Kidney (tissue), 22 donors: ENCODE measurements at places on chromosomes 4 and X.

GRCh38 chrX:670645-671044, 40.1 kb downstream of the SHOX start:
- no peak for DNase-seq

DNA sequence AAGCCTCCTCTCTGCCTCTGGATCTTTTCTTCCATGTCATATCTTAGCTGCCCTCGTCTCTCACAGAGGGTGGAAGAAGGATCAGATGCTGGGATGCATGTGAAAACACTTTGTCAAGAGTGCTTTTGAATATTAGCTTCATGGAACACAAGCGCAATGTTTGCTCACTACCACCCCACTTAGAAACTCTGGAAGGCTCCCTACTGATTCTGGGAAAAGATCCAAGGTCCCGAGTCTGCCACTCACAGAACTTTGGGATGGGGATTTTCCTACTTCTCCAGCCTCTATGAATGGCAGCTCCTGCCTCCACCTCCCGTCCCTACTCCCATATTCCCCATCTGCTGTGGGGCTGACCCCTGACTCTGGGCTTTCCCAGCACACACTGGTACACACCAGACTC, 40.2 kb upstream of the CRMP1 start:
- DNase-seq: no peak

GRCh38 chr4:87309625-87310024, 13.1 kb downstream of the HSD17B13 start:
- no peak for DNase-seq

DNA sequence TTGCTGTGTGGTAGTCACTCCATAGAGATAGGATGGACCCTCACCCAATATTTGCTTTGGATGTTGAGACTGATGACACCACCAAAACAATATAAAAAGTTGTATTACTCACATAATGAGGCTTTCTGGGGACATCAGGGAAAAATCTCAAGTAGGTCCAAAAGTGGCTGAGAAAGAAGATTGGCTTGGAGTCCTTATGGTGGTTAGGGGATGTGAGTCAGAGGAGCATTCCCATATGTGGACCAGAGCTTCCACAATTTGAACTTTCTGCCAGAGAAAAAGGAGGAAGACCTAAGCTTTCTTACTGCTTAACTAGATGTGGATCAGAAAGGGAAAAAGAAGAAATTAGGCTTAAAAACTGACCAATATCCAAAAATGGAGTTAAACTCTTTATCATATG, 460.5 kb downstream of the SH3BGRL start:
- no peak for DNase-seq

DNA sequence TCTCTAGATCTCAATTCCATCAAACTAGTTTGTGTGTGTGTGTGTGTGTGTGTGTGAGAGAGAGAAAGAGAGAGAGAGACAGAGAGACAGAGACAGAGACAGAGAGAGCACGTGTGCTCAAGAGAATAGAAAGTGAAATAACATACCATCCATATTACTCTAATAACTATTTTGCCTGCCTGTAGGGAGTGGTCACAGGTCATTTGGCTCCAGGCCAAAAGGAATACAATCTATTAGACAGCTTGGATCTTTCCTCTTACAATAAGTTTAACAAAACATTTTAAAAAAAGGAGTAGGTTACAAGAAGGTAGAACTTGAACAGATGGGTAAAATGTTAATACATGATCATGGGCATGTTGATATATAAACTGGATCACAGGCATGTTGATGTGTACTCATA, 76.2 kb downstream of the COL4A6 start:
- DNase-seq: no peak

DNA sequence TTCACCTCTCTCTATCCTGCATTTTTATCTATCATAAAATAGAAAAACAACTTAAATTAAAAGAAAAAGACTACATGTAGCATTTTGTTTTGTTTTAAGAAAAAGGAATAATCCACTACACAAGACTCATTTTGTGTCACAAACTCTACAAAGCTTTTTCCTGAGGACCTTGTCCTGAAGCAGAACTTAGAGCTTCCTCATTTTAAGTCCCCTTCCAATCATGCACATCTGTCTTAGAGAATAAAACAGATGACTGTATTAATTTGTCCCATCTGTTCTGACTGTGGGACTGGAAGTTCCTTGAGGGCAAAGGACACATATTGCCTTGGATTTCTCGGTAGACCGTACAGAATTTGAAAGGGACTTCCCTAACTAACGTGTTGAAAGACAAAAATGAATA, 218.5 kb downstream of the COL25A1 start:
- no peak for DNase-seq

GRCh38 chr4:132865458-132865857, 283.6 kb upstream of the PCDH10 start:
- DNase-seq: no peak

GRCh38 chrX:71976753-71977152, 66.1 kb downstream of the NHSL2 start:
- DNase-seq: no peak

DNA sequence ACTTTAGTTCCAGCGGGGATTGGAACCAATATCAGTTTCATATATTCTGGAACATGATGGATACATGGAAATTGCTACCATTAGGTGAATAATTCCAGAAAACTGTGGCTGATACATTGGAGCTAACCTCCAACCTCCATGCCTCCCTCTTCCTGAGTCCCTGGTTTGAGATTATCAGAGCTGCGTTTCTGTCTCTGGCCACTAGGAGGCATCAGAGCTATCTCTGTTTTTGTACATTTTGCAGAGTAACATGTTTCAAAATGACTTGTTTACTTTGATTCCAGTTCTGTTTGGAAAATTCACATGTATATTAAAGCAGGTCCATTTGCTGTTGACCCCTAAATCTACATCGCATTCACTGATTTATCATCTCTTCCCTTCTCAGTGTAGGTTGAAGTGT, 2.4 kb upstream of the RAB40AL start:
- DNase-seq: no peak

GRCh38 chr4:40702800-40703151, 47.0 kb upstream of the NSUN7 start:
- no peak for DNase-seq

- DNase-seq: no peak
Observed at GRCh38 chr4:154998284-154998683, 210.2 kb upstream of the NPY2R start.

GRCh38 chrX:10031746-10032145, 64.6 kb downstream of the CLDN34 start:
- DNase-seq: no peak

- DNase-seq: no peak
Observed at GRCh38 chrX:124501586-124501985, 155.2 kb downstream of the SH2D1A start.

- no peak for DNase-seq
Observed at GRCh38 chr4:16450031-16450430, 223.8 kb upstream of the TAPT1 start.

- no peak for DNase-seq
Observed at GRCh38 chrX:47186096-47186740, 7.4 kb upstream of the UBA1 start.

DNA sequence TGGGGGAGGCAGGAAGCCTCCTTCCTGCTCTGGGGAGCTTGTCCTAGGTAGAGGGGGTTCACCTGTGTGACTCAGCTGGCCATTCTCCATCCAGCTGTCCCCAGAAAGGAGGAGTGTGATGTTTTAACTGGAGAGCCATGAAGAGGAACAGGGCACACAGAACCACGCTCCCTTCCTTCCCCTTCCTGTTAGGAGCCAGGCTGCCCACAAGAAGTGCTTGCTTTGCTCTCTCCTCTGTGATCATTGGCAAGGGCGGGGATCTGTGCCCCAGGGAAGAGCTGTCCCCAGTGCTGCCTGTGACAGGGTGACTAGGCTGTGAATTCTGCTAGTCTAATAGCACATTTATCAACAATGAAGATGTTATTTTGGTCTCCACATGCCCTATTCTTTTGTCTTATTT, 169.6 kb upstream of the GATB start:
- DNase-seq: no peak

GRCh38 chrX:17078031-17078720, 131.7 kb downstream of the REPS2 start:
- no peak for DNase-seq

DNA sequence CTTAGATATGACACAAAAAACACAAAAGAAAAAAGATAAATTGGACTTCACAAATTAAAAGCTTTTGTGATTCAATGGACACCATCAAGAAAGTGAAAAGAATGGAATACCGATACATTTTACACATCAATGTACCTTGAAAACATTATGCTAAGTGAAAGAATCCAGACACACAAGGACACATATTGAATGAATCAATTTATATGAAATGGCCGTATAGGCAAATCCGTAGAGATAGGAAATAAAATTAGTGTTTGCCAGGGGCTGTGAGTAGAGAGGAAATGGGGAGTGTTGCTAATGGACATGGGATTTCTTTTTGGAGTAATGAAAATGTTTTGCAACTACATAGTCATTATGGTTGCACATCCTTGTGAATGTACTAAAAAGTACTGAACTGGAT, 3.1 kb downstream of the PGAM4 start:
- no peak for DNase-seq
